Esophagus squamous epithelium (tissue), 5 donors: ENCODE measurements at places on chromosomes 2 and 18. TPM values are rescaled to one million over a fixed set of nuclear protein-coding genes. Genes with fewer than 3 reads are reported as not detected.

- DNase-seq = no peak
Observed at GRCh38 chr2:19893520-19894133, 8.2 kb downstream of the TTC32 start.

DNA sequence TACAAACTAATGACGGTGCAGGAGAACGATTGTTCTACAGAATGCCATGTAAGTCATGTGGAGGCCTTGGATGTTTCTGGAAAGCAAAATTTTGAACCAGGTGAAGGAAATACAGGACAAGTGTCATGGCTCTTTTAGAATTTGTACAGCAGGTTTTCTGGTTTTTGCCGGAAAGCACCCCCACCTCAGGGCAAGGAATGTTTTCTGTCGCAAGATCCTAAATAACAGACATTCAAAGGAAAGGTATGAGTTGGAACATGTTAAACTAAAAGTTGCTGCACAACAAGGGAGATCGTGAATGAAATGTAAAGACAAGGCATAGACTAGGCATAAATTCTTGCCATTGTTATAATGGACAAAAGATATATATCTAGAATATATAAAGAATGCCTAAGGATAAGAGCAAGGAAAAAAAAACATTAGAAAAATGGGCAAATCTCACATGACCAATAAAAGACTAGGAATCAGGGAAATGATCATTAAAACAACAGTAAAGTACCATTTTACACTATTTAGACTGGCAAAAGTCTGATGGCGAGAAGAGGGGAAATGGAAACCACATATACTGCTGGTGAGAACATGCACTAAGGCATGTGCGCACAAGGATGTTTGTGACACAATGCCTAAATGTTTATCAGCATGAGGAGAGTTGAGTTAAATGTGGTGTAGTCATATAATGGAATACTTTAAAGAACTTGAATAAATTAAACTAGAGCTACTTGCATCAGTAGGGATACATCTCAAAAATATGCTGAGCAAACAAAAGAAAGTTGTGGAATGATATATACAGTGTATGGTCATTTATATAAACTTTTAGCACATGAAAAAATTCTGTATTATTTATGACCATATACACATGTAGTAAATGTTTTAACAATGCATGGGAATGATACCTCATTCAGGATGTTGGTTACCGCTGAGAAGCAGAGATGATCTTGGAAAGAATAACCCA, 127.0 kb downstream of the EML6 start:
- DNase-seq = no peak

GRCh38 chr2:217736776-217737550, 265.8 kb downstream of the TNS1 start:
- no peak for DNase-seq

GRCh38 chr2:19543663-19544383, 185.4 kb upstream of the OSR1 start:
- no peak for DNase-seq

GRCh38 chr2:13115643-13116042, 398.9 kb downstream of the TRIB2 start:
- no peak for DNase-seq

GRCh38 chr2:79585701-79586433, 73.0 kb downstream of the CTNNA2 start:
- DNase-seq = no peak

DNA sequence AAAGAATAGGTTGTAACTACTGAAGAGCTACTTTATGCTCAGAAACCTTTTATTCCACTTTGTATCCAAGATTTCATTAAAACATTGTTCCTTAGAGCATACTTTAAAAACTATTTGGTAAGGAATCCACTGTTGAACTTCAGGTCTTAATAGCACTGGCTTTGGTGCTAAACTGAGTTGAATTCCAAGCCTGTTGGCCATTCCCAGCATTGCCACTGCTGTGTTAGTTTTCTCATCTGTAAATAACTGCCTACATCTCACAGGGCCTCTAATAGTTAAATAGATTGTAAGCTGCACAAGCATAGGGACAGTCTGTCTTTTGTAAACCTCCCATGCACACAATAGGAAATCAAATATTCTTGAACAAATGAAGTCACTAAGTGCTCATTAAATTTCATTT, 86.6 kb downstream of the ORC4 start:
- no peak for DNase-seq

- no peak for DNase-seq
Observed at GRCh38 chr2:9735335-9735734, 104.5 kb upstream of the YWHAQ start.

- no peak for DNase-seq
Observed at GRCh38 chr2:29799628-29800027, 121.8 kb downstream of the ALK start.

DNA sequence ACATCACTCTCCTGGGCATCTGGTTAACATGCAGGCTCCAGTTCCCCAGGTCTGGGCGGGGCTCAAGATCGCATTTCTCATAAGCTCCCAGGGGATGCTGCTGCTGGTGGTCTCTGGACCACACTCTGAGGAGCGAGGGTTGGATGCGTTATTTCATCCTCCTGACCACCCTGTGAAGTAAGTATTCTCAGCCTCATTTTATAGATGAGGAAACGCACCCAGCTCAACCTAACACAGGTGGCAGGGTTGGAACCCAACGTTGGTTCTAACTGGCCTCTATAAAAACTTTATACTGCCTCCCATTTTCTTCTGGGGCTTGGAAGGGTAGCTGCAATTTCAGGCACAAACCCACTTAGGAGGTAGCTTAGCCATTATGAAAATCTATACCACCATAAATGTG, 120.5 kb downstream of the FAM210A start:
- DNase-seq = no peak

GRCh38 chr2:105928563-105928962, 183.9 kb downstream of the NCK2 start:
- no peak for DNase-seq

DNA sequence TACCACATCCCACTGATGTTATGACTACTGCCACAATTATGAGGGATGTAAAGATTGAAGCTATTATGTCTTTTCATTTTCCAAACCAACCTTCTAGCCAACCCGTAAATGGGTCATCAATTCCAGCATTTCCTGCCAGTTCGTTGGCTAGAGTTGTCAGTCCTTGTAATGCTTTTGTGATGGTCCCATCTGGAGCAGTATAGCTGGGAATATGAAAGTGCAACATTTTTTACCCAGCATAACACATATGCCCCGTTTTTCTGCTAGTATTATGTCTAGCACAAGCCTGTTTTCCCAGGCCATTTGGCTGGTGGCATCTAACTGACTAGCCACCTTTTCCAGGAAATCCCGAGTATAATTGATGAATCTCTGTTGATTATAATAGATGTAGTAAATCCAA, 1501.6 kb upstream of the SLC39A10 start:
- no peak for DNase-seq

GRCh38 chr18:45998244-45998643, 31.1 kb upstream of the EPG5 start:
- DNase-seq = no peak

- DNase-seq = no peak
Observed at GRCh38 chr2:181264441-181264840, 192.7 kb upstream of the ITGA4 start.

Gene ALPP
- not detected for total RNA-seq

Gene SLC38A11
- 2.5 TPM for total RNA-seq

Gene C1QL2
- not detected for total RNA-seq

Gene LOXHD1
- 0.19 TPM for total RNA-seq

Gene WDR33
- total RNA-seq = 15.6 TPM

Gene ADGRF3
- total RNA-seq = not detected

Gene CNDP1
- total RNA-seq = not detected

Gene LINC00305
- not detected for total RNA-seq

Gene ARHGEF33
- total RNA-seq = 0.04 TPM

Gene KCNJ13
- total RNA-seq = not detected

Gene CCDC102B
- 2.2 TPM for total RNA-seq

Gene CROCC2
- not detected for total RNA-seq

Gene FOXD4L1
- not detected for total RNA-seq
